CD4-positive, alpha-beta T cell treated with Interleukin-1 beta for 1 hour (primary cell): ENCODE measurements at places on chromosomes 13 and 19.

DNA sequence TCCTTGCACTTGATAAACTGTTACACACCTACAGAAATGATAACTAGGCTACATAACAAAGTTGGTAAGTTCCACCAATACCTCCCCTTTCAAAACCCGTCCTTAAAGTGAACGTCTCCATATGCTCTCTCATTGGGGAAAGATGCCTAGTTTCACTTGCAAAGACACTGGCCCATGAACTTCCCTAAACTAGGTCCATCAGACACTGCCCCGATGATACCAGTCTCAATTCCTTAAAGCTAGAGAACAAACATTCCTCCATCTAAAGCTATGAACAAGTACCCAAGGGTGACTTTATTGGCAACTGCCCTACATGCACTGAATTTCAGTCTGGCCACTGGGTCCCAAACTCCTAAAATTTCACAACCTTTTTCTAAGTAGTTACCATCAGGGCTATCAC lies 39.9 kb downstream of the FOXO1 start:
- no peak for DNase-seq

DNA sequence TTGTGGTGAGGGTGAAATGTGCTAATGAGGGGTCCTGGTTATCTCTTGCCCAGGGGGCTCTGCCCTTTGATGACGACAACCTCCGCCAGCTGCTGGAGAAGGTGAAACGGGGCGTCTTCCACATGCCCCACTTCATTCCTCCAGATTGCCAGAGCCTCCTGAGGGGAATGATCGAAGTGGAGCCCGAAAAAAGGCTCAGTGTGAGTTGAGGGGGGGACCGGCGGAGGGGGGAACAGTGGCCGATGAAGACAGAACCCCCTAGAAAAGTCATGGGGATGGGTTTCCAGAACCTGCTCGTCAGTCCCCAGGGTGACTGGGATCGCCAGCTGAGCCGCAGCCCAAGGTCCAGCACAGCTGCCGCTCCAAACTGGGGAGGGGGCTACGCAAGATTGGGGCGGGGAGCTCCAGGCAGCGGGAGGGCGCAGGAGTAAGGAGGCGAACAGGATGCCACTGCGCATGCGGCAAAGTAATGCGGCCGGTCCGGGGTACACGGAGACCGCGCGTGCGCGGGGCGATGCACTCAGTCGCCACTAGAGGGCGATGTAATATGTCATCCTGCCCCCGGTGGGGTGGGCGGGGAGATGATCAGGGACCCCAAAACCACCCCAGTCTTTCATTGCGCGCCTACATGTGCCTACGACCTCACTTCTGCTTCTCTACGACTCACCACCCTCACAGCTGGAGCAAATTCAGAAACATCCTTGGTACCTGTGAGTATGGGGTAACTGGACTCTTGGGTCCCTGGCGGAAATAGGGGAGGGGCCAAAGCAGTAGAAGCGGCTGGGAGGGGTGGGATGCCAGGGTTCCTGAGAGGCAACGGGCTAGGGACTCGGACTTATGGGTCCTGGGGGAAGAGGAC lies 17.9 kb downstream of the BRSK1 start:
- peak; percentile 92 for DNase-seq

DNA sequence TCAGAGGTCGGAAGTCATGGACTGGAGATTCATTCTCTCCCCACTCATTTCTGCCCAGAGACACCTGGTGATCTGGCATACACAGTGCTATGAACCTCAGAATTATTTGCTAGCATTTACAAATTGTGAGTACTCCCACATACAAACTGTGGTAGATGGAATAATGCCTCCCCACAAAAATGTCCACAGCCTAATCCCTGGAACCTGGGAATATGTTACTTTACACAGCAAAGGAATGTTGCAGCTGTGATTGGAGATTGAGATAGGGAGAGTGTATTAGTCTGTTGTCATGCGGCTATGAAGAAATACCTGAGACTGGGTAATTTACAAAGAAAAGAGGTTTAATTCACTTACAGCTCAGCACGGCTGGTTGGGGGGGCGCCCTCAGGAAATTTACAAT lies 3.1 kb upstream of the UQCRFS1 start:
- no peak for DNase-seq

GRCh38 chr13:54627646-54628372 lies 1599.2 kb downstream of the OLFM4 start:
- no peak for DNase-seq

DNA sequence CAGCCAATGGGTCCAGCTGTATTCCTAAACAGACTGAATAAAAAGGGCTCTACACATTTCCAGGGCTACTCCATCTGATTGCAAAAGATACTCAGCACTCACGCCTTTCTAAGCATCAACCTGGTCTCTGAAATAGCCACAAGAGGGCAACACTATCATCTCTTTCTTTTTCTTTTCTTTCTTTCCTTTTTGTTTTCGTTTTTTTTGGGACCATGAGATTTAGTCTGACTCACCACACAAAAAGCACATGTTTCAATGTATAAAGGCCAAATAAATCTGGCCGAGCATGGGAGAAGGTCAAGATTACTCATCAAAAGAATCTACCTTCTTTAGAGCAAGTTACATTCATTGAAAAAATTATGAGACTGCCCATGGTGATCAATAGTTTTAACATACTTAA lies 805.6 kb upstream of the ARGLU1 start:
- no peak for DNase-seq

DNA sequence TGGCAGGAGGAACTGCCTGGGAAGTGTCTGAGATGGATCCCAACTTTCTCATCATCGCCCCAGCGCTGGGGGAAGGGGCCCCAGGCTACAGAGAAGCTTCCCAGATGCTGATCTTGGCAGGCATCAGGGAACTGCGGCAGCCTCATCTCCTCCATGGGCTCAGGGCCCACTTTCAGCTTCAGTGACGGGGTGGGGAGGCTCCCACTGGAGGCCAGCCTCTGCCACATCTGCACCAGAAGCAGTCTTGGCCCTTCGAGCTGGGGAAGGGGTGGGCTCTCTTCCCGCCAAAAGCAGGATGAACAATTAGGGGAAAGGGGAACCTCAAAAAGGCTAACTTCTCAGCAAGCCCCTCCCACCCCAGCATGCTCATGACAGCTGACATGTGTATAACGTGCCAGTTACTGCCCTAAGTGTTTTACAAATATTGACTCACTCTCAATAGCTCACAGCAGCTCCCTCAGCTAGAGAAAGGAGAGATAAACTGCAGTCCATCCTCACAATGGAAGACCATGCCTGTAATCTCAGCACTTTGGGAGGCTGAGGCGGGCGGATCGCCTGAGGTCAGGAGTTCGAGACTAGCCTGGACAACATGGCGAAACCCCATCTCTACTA lies 7.1 kb upstream of the S1PR2 start:
- no peak for DNase-seq
